T-helper 2 cell treated with Interferon-gamma antibody and Interleukin-4, amounts not matched to agents 5 μg/mL and 100 μg/mL, for 36 hours (primary cell): ENCODE measurements at places on chromosomes 13 and 19.
A peak's percentile ranks its signal among the peaks of the same experiment; 100 is the strongest.

GRCh38 chr19:46975925-46976782 is 43.5 kb upstream of the NPAS1 start:
- H3K4me1 ChIP-seq, result peaks cover 14% of the 10 kb centered on the region
- H3K27ac ChIP-seq, result no peak overlapping the region
- H3K36me3 ChIP-seq, result peaks cover 3% of the 10 kb centered on the region
- no peaks in the 10 kb centered on the region for H3K27me3 ChIP-seq

DNA sequence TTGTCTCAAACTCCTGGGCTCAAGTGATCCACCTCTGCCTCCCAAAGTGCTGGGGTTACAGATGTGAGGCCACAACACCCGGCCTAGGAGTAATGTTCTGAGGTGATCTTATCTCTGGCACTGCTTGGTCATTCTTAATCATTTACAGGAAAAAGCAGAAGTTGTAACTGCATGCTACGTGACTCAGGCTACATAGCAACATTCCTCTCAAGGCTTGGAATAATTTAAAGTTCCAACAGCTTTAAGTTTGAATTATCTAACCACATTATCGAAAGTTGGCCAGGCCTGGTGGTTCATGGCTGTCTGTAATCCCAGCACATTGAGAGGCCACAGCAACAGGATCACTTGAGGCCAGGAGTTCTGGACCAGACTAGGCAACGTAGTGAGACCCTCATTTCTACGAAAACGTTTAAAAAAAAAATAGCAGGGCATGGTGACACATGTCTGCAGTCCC is 3.9 kb upstream of the B9D2 start:
- no peak for DNase-seq
- H3K27ac ChIP-seq, result no peak overlapping the region
- H3K36me3 ChIP-seq, result peaks cover 5% of the 10 kb centered on the region
- peaks cover 20% of the 10 kb centered on the region for H3K4me1 ChIP-seq
- no peaks in the 10 kb centered on the region for H3K27me3 ChIP-seq

DNA sequence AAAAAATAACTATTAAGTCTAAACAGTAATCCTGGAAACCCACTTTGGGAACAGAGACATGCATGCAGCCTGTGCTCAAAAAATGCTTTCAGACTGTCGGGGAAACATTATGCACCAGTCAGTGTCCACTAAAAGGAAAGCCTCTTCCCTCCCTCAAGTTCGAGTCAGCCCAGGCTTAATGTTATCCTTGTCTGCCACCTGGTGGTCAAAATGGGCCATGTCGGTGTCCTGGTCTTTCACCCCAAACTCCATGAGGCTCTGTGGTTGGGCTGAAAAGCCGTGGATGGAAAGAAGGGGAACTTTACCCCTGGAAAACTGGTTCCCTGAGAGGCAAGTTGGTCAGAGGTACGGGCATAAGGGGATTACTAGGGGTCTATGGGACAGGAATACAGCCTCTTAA is 88.4 kb upstream of the ZNF492 start:
- no peaks in the 10 kb centered on the region for H3K27me3 ChIP-seq
- H3K36me3 ChIP-seq, result no peaks in the 10 kb centered on the region
- DNase-seq, result no peak
- H3K4me3 ChIP-seq, result no peak overlapping the region

DNA sequence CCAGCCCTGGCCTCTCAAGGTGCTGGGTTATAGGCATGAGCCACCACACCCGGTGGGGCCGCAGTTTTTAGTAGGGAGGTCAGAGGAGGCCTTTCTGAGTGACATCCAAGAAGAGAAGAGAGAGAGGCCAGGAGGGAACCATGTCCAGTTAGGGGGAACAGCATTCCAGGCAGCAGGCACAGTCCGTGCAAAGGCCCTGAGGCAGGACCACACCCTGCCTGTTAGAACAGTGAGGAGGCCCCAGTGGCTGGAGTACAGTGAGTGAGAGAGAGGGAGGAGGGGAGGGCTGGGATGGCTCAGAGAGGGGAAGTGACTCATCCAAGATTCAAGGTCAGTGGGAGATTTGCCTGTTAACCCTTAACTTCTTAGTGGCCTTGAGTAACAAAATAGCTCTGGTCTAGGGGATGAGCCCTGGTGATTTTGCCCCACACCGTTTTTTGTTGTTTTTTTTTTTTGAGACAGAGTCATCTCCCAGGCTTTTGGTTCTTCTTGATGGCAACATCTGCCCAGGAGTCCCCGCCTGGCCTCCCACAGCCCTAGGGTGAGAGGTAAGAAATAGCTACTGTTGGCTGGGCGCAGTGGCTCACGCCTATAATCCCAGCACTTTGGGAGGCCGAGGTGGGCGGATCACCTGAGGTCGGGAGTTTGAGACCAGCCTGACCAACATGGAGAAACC is 2.7 kb upstream of the PLIN3 start:
- no peaks in the 10 kb centered on the region for H3K36me3 ChIP-seq
- peaks cover 7% of the 10 kb centered on the region for H3K27me3 ChIP-seq
- peak; percentile 25 for DNase-seq
- H3K4me3 ChIP-seq, result no peak overlapping the region

DNA sequence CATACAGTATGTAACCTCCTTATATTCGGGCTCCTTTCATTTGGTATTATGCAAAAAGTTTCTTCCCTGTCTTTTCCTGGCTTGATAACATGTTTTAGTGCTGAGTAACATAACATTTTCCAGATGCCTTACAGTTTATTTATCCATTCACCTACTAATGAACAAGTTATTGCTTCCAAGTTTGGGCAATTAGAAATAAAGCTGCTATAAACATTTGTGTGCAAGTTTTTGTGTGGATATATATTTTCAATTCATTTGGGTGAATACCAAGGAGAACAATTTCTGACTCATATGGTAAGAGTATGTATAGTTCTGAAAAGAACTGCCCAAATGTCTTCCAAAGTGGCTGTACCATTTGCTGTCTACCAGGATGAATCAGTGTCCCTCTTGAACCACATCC is 360.9 kb downstream of the PCDH17 start:
- no peak overlapping the region for H3K4me3 ChIP-seq
- H3K27me3 ChIP-seq, result no peaks in the 10 kb centered on the region
- no peak overlapping the region for H3K27ac ChIP-seq
- H3K36me3 ChIP-seq, result no peaks in the 10 kb centered on the region
- H3K4me1 ChIP-seq, result no peaks in the 10 kb centered on the region
- DNase-seq, result no peak

- no peak overlapping the region for H3K27ac ChIP-seq
- DNase-seq, result no peak
- no peak overlapping the region for H3K4me3 ChIP-seq
- H3K4me1 ChIP-seq, result no peaks in the 10 kb centered on the region
Measured at GRCh38 chr13:108365255-108365654, 95.7 kb downstream of the TNFSF13B start.
